Stimulated activated CD4-positive, alpha-beta T cell treated with anti-CD3 and anti-CD28 coated beads, Interleukin-15, amount 100 ng/mL, for 1 hour (primary cell): ENCODE measurements at places on chromosomes 5 and 9.

DNA sequence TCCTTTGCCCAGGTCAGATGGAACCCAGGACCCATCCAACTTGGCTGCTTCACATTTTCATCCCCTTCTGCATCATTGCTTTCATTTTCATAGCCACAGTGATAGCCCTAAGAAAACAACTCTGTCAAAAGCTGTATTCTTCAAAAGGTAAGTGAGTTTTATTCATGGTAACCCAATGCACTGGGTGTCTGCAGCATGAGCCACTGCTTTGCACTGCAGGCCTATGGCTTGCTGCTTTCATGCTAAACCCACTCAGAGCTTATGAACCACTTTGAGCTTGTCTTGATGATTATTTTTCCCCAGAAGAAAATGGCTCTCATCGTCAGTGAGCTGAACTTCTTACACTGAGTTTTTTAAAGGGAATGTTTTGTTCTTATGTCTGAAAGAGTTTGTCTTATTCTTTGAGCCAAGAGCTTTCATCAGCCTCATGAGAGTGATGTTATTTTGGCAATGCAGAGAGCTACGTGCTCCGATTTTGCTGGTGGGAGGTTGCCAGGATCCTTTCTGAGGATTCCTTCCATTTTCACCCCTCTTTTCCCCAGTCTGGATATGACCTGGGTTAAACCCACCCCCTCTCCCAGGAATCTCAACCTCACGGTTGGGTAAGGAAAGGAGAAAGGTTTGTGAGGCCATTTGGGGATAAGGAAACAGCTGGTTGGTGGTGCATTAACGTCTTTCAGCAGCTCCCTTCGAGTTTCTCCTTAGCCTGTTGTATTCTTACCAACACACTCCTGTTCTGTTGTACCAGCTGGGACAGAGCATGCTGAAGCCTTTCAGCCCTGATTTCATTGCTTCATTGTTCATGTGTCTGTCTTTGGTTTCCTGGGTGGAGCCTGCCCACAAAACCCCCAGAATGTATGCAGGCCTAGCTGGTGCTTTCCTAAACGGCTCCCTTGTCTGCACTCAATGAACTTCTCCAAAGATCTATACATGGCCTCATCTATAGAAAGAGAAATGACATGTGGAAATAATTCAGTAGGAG lies 47.6 kb downstream of the PDCD1LG2 start:
- no peak for DNase-seq

DNA sequence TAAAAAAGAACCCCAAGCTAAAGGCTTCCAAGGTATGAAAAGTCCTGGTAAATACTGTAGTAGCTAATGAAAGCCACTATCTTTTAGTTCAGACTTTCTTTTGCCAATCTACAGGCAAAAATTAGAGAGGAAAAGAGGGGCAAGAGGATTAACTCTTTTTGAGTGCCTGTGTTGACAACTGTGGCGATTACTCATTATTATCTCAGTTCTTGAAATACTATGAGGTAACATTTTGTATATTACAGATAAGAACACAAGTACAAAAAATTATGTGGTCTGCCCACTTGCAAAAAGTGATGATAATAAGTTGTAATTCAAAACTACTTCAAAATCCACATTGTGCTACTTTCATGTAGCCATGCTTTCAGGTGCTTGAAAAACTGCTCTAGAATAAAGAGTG lies 144.0 kb downstream of the DTWD2 start:
- DNase-seq = no peak

- no peak for DNase-seq
These were observed 13.6 kb downstream of the GLRA1 start for GRCh38 chr5:151911011-151911410.

DNA sequence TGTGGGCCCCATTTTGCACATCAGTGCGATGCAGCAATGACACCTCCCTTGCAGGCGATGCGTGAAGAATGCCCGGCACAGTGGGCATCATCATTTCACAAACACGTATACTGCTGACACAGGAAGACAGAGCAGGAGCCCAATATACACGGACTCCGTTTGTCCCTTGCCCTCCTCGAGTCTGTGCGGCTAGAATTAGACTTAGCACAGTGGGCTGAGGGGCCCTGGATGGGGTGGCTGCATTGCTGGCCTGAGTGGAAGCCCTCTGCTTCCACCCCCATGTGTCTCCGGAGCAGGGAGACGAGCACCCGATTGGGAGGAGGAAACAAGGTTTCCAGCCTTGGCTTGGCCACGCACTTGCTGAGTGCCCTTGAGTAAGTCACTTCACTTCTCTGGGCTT lies 40.8 kb downstream of the GSN start:
- DNase-seq = no peak

GRCh38 chr9:1869843-1870242 lies 145.3 kb upstream of the SMARCA2 start:
- no peak for DNase-seq

GRCh38 chr9:124553738-124554137 lies 46.5 kb upstream of the NR5A1 start:
- DNase-seq = no peak

GRCh38 chr5:177100714-177101121 lies 14.0 kb downstream of the FGFR4 start:
- DNase-seq = no peak

DNA sequence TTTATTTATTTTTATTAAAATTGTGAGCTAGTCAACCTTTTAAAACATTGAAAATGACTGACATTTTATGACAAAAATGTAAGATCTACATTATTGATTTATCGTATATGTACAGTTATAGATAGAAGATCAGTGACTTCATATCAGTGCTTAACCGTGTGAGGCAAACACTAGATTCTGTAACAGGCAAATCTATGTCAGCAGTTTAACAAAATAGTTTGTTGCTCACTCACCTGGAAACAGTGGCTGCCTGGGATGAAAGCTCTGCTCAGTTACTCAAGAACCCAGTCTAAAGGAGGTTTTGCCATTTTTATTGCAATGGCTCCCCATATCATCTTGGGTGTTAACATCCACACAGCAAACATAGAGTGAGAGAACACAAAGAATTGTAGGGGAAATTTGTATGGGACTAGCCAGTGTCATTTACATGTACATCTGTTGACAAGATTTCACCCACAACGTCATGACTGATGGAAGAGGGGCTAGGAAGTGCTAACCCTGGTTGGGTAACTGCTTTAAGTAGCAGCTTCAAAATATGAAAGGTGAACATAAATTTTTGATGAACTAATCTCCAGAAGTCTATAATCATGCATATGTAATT lies 49.0 kb downstream of the SGCD start:
- no peak for DNase-seq

DNA sequence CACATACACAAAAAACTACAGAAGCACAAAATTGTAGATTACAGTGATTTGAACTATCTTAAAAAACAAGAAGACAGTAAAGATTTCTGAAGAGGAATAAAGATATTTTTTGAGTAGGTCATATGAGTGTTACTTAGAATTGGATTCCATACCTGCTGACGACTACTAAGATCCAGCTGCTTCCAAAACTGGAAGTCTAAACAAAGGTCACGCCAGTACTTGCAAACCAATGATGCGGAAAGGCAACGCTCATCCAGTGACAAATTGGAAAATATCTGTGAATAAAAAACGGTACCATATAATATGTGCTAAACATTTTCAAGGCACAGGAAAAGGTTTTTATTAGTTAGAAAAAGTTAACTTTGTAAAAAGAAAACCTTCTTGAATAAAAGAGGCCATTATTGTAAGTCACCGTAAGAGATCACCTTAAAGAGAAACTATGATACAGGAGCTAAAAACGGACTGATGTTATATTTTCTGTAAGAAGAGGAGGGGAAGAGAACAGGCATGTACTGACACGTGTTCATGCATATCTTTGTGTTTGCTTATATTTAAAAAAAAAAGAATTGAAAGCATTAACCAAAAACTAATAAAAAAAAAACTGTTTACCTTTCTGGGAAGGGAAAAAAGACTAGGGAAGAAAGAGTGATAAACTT lies 14.1 kb downstream of the FBXL17 start:
- no peak for DNase-seq

DNA sequence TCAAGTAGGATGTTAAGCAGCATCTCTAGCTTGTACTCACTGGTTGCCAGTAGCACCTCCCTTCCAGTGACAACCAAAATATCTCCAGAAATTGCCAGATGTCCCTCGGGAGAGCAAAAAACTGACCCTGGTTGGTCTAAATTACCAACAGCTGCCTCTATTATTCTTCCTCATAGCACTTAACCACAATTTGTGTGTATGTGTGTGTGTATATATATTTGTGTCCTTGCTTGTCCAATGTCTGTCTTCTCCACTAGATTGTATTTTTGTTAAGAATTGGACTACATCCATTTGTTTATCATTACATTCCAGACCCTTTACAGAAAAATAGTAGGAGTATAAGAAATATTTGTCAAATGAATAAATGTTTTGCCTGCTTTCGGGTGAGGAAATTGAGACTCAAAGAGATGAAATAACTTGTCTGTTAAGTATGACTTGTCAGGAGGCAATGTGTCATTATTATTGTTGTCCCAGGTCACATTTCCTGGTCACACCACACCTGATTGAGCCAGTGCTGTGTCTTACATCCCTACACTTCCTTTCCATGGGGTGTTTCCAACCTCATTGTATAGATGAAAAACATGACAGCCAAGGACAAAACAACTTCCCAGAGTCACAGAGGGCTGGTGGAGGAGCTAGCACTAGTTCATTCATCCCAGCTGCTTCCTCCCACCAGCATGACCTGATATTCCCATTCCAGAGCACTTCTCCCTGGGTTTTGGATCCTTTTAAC lies 11.4 kb upstream of the GRPEL2 start:
- no peak for DNase-seq

- DNase-seq = no peak
These were observed 152.0 kb downstream of the GAPVD1 start for GRCh38 chr9:125413579-125413978.

DNA sequence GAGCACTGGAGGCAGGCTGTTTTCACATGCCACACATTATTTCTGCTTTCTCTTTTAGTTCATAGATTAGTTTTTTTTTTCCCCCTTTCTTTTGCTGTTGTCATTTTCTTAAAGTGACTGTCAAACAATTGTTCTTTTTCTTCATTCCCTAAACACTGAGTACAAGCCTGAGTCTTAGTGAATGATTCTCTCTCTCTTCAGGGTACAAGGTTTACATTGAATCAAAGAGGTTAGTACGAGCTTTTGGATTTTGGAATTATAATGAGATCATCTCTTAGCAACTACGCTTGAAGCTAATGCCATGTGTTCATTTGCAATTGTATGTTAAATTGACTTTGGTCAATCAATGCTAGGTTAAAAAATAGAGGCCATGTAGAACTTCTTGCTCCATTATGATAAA lies 125.1 kb downstream of the CMYA5 start:
- DNase-seq = no peak

DNA sequence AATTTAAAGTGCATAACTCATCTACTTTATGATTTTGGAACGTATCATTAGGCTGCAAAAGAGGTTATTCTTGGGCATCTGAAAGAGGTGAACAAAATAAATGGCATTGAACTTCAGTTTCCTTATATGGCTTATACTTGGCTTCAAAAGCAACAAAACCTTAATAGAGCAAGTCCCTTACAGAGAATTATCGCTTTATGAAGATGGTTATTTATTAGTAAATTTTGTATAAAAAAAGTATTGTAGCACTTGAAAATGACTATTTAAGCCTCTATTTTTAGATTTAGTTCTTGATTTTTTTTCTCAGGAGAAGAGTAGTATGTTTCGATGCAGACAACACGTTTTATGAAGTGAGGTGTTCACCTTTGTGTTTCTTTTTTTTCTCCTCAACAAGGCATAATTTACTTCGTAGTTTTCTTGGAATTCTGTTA lies 2.0 kb downstream of the ERBIN start:
- no peak for DNase-seq

- DNase-seq = no peak
These were observed 72.5 kb upstream of the SAP30L start for GRCh38 chr5:154373326-154373725.

DNA sequence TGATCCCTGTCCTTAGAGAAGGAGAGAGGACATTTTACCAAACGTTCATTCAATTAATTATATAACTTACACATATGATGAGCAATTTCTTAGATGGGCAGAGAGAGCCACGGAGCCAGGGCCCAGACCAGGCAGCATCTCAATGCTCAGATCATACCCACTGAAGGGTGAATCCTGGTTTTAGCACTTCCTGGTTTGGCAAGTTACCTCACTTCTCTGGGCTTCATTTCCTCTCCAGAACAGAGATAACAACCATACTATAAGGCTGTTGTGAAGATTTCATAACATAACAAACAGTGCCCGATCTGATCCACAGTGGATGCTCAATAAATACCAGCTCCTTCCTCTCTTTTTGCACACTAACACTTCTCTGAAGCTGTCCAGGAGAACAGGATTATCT lies 271.1 kb downstream of the DENND1A start:
- no peak for DNase-seq

DNA sequence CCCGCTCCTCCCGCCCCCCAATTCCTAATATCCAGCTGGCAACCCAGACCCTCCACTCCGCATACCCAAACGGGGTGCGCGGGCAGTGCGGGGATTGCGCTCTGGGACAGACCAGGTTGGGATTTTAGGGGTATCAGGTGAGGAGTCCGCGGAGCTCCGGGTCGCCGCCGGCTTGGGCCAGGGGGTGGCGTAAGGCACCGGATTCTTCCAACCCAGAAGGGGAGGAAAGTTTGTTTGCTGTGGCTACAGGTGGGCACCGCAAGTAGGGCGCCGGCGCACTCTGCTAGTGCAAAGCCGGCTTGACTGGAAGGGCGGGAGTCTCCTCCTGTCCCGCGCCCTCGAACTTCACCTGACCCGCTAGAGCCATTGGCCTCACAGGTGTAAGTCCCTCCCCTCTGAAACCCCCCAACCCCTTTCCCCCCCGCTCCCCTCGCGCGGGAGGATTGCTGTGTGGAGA lies 709 bp downstream of the IQGAP2 start:
- peak; percentile 40 for DNase-seq

DNA sequence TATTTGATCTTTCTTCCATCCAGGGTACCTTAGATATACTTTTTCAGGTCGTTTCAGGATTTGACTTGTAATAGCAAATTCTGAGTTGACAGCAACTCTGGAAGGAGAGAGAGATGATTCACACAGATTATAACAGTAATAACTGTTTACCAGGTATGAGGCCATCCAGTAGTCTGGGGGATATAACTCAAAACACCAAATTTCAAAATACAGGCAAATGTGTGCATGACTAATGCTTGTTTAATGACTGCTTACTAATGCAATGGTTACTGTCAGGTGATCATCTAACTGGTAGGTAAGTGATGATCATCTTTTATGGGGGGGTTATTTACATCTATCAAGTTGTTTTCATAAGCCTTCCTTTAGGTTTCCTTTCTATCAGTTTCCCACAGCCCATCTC lies 412.3 kb downstream of the MAT2B start:
- no peak for DNase-seq
